Fibroblast of skin of left quadriceps (primary cell): ENCODE measurements at places on chromosomes 3 and 15.

DNA sequence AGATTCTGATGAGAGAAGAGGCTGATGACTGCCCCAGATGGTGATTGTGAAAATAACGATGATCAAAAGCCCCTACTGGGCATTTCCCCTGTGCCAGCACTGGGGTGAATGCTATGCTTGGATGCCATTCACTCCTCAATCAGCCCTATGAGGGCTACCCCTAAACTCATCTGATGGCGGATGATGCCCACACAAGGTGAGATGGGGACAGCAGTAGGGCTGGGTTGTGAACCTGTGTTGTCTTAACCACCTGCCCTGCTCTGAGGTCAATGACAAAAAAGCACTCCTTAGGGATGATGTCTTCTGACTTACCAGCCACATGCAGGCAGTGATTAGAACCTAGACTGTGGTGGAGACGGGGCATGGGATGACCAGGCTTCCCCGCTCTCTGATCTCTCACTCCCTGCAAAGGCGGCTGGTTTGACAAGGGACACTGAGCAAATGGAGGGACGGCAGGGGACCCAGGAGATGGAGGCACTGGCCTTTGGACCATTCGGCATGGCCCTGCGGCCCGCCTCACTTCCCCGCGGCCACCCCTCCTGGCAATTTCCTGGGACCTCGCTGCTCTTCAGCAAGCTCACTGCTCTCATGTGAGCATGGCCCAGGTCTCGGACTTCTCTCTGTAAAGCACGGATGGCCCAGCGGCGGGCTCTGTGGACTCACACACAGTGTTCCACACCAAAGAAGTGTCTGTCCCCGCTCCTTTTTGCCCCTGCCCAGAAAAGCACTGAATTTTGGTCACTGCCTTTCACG, 251.4 kb upstream of the LYSMD4 start:
- DNase-seq = no peak

- no peak for DNase-seq
Observed at GRCh38 chr15:62975515-62975914, 67.0 kb upstream of the TPM1 start.

DNA sequence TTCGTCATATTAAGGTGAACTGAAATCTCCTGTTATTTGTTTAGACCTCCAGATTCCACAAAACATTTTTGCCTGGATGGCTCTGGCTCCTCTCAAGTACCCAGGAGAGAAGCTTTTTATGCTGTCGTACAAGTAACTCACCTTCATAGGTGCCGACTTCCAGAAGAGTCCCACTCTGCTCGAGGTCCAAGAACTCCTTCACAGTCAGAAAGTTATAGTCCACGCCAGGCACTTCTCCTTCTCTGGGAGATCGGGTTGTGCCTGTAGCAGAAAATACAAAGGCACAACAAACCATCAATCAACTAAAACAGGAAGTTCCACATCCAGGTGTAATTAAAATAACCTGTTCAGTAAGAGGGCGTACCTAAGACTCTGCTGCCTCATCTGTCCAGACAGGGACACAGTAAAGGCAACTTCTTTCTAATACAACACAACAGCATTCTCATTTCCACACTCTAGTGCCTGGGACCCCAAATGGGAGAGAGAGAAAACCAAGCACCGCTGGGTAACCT, 545.3 kb downstream of the MAGI1 start:
- DNase-seq = no peak

DNA sequence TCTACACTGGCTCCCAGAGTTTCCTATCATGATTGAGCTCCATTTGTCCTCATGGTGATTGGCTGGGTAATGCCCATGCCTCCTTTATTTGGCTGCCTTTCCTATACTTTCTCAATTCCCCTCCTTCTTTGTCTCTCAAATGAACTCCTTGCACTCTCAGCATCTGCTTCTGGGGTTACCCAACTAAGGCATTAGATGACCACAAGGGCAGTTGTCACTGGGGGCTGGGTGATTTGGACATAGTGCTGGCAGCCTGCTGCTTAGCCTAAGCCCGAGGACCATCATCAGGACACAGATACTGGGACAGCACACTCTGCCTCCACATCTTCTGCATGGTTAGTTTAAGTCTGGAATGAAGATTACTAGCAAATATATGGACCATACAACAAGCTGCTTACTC, 49.2 kb upstream of the LRRFIP2 start:
- no peak for DNase-seq

DNA sequence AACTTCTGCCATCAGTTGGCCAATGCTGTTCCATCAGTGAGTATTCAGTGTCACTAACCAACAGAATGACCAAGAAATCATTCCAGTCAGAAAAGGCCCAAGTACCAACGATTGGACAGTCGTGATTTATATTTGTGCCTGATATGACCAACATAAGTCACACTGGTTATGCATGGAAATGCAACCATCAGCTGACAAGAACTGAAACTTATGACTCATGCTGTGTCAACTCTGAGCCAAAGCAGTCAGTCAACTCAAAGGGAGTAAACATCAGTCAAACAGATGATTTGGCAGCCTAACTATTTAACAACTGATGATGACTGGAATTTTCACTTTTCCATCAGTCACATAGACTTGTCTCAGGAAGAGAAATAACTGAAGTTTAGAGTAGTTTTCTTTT, 142.4 kb downstream of the ANXA2 start:
- DNase-seq = no peak

DNA sequence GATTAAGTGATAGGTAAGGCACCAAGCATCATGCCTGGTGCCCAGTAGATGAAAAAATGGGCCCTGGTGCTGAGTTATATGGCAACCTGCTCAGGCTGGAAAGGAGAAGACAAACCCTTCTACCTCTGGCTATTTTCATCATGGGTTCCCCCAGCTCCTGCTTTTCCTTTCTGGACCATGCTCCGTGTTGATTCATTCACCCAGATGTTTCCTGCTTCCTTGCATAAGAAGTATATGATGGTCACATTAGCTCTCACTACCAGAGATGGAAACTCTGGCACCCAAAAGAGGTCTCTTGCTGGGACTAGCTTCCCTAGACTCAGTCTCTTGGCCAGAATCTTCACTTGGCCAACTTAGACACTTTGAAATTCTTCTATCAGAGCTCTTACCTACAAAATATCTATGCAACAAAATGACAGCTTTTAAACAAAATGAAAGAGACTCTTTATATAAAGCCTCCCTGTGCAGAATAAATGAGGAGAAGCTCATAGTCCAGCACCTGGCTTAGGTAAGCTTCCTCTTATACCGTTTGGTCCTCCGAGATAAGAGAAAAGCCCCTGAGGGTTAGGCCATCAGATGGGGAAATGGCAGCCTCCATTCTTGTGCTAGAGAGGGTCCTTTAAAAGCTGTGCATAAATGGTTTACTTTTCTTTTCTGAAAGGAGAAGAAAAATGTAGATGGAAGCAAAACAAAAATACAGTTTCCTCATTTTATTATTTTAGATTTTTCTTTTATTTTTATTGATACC, 46.8 kb upstream of the MCF2L2 start:
- no peak for DNase-seq
